CD4-positive, alpha-beta T cell (primary cell): ENCODE measurements at places on chromosomes 7 and 10. TPM values are rescaled to one million over a fixed set of nuclear protein-coding genes. Genes with fewer than 3 reads are reported as not detected.
A peak's percentile ranks its signal among the peaks of the same experiment; 100 is the strongest.

Gene PTPN20
- total RNA-seq, result 2.2 TPM

- peaks cover 59% of the 10 kb centered on the region for H3K36me3 ChIP-seq
- H3K27me3 ChIP-seq, result no peaks in the 10 kb centered on the region
- DNase-seq, result no peak
- H3K27ac ChIP-seq, result no peak overlapping the region
- no peak overlapping the region for H3K4me3 ChIP-seq
- no peaks in the 10 kb centered on the region for H3K4me1 ChIP-seq
Measured at GRCh38 chr7:140778975-140779374, 82.5 kb downstream of the NDUFB2 start.

DNA sequence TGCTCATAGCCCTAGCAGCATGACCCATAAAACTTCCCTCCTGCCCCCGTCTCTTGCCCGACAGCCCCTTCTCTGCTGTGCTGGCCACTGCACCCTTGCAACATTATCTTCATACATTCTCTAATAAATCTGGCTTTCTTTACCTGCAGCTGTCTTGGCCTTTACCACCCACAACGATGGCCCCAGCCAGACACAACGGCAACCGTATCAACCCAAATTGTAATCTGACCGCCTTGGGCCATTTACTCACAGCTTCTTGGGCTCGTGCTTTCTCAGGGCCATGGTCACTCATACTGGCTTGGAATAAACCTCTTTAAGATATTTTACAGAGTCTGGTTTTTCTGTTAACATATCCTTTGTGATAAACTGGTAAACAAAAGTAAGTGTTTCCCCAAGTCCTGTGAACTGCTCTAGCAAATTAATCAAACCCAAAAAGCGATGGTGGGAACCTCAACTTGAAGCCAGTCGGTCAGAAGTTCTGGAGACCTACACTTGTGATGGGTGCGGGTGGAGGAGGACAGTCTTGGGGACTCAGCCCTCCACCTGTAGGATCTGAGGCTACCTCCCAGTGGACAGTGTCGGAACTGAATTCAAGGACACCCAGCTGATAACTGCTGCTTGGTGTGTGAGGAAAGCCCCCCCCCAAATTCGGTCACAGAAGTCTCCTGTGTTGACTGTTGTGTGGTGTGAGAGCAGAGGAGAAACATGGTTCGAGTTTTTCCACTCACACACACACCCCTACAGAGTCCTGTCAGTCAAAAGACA, 87.6 kb upstream of the ATP6V0A4 start:
- H3K36me3 ChIP-seq, result no peaks in the 10 kb centered on the region
- no peaks in the 10 kb centered on the region for H3K27me3 ChIP-seq
- H3K27ac ChIP-seq, result no peak overlapping the region

GRCh38 chr10:110508806-110509544, 11.3 kb downstream of the DUSP5 start:
- H3K27ac ChIP-seq, result no peak overlapping the region
- peaks cover 33% of the 10 kb centered on the region for H3K4me1 ChIP-seq
- no peaks in the 10 kb centered on the region for H3K27me3 ChIP-seq
- no peak overlapping the region for H3K4me3 ChIP-seq

- peak; percentile 36 for DNase-seq
- H3K36me3 ChIP-seq, result peaks cover 15% of the 10 kb centered on the region
- H3K27me3 ChIP-seq, result no peaks in the 10 kb centered on the region
- peak overlapping the region; percentile 92 for H3K4me3 ChIP-seq
- H3K27ac ChIP-seq, result peak overlapping the region; percentile 68
- peaks cover 42% of the 10 kb centered on the region for H3K4me1 ChIP-seq
Measured at GRCh38 chr7:127588697-127589482, 679 bp downstream of the ARF5 start.

GRCh38 chr10:68560186-68560942, at the start of gene TET1:
TSS of gene TET1 (plus strand) at chr10:68560337. CDS start at chr10:68572339, 12,002 bp downstream.
- no peak for DNase-seq
- H3K4me1 ChIP-seq, result peaks cover 25% of the 10 kb centered on the region
- peak within 1 kb of the TSS; percentile 41 for H3K4me3 ChIP-seq
- no peaks in the 10 kb centered on the region for H3K36me3 ChIP-seq
- no peak within 1 kb of the TSS for H3K27ac ChIP-seq
